ENCODE measurements at places on chromosomes 5 and 9.
A peak's percentile ranks its signal among the peaks of the same experiment; 100 is the strongest.

DNA sequence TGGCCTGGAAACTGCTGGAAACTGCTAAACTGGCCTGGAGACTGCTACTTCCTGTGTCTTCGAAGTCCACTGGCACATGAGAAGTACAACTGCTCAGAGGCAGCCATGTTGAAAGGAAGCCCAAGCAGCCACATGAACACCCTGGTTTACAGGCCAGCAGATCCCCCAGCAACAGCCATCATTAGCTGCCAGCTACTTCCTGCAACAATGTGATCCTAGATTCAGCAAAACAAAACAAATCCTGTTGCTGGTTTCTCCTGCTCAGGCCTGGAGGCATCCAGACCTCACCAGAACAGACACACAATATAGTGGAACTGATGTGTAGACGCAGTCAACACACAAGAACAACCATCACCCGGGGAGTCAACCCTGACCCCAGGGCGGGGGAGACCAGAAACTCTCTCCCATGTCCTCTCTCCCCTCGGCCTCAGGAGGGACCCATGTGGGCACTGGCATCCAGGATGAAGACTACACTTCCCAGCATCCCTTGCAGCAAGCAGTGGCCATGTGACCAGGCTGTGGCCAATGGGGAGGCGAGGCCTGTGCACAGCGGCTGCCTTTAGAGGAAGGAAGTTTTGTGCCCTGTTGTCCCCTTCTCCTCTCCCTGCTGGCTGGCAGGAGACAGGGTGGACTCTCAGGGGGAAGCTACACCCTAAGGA lies 9.2 kb upstream of the LCN15 start:
- DNase-seq, result no peak

GRCh38 chr9:108654566-108654965 lies 201.2 kb downstream of the ACTL7B start:
- no peak for DNase-seq

- no peak for DNase-seq
Measured at GRCh38 chr9:73613092-73613701, 461.5 kb downstream of the ANXA1 start.

GRCh38 chr5:93342563-93343061 lies 238.4 kb downstream of the NR2F1-AS1 start:
- DNase-seq, result no peak

DNA sequence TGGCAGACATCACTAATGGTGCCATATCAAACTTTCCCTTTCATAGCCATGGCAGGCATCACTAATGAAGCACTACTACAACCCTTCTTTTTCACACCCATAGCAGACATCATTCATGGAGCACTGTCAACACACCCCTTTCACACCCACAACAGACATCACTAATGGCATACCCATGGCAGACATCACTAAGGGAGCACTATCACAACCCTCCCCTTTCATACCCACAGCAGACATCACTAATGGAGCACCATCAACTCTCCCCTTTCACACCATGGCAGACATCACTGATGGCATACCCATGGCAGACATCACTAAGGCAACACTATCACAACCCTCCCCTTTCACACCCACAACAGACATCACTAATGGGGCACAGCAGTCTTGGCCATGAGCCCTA lies 33.7 kb downstream of the LAMC3 start:
- DNase-seq, result no peak

GRCh38 chr5:113663879-113664541 lies 150.5 kb downstream of the YTHDC2 start:
- DNase-seq, result no peak

DNA sequence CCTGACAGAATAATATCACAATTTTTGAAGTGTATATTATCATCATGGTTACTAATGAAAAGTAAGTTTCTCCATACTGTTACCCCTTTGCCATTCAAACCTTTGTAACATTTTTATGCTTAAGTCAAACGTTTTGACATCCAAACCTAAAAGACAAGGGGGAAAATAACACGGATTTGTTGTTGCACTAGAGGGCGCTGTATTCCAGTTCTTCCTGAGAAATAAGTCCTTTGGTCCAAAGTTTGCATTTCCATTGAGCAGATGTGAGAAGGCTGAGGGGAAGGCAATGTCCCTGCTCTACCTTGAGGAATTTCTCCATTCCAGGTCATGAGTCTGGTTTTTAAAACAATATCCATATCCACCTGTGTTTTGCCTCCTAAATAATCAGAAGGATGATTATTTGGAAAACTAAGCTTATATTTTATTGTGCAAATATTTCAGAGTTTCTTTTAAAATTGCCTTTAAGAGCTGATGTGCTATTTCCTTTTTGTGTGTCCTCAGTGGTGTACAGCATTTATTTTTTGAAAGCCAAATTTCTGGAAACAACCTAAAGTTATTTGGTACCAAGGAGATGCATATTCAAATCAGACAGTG lies 9.7 kb downstream of the LECT2 start:
- peak; percentile 4 for DNase-seq

DNA sequence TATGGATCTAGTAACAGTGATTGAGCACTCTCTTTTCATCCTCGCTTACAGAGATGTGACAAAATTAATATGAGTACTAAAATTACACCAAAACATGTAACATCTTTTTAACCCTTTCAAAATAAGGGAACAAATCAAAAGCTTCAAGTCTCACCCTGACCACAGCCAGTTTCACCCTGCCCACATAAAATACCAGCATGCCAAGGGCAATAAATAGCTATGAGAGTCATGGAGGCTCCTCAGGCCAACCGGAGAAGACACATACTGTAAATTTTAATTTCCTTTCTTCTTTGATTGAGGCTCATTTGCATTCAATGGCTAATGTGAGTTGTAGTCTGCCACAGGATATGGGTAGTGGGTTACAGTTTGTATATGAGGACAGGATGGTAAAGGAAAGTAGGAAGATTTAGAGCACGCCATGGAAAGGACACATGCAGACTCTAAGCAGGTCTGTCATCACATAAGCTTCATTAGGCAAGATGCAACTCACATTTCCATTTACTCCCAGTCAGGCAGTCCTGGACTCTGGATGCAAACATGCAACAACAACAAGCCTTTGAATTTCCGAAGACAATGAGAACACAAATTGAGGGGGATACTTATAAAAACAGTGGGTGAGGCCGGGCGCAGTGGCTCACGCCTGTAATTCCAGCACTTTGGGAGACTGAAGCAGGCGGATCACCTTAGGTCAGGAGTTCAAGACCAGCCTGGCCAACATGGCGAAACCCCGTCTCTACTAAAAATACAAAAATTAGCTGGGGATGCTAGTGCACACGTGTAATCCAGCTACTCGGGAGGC lies 11.3 kb downstream of the IL4 start:
- no peak for DNase-seq

- DNase-seq, result no peak
Measured at GRCh38 chr9:91920630-91921350, 29.2 kb downstream of the ROR2 start.

DNA sequence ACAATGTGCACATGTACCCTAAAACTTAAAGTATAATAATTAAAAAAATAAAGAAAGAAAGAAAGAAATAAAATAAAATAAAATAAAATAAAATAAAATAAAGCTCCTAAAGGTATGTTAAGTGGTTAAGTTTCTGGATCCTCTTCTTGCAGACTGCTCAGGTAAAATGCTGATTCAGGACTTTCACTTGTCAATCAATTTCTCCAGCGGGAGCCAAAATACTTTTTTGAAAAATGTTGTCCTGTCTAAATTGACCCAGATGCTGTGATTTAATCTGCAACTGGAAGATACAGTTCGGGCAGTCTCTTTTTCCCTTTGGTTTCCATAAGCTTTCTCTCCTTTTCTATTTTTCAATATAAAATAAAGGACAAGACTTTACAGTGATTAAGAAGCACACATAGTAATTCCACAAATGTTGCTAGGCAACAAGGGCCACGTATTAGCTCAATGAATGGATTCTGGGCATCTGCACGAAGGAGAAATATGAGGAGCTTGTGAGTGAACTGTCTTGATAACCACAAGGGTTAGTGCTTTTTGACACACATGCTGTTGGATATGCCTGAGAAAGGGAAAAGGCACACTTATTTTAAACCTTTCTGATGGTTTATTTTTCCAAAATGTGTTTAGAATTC lies 38.6 kb downstream of the HTR4 start:
- DNase-seq, result no peak

DNA sequence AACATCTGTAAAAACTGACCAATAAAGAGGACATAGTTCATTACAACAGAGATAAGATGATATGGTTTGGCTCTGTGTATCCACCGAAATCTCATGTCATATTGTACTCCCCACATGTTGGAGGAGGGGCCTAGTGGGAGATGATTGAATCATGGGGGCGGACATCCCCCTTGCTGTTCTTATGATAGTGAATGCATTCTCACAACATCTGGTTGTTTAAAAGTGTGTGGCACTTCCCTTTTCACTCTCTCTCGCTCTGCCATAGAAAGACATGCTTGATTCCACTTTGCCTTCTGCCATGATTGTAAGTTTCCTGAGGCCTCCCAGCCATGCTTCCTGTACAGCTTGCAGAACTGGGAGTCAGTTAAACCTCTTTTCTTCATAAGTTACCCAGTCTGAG lies 292.8 kb downstream of the SLF1 start:
- DNase-seq, result no peak

DNA sequence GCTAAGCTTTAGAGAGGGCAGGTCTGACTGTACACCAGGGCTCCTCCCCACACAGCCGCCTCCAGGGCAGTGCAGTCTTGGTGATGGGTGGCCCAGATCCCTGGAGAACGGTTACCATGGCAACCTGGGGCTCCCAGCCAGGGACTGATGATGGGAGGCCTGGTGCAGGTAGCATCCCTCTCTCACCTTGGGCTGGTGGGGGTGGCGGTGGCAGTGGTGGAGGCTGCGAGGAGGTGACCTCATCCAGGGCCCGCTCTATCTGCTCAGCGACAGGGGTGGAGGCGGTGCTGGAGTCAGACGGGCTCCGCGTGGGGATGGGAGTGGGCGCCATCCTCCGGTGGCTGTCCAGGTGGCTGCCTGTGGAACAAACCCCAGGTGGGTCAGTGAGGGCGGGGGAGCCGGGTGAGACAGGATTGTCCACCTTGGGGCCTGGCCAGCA lies 12.3 kb downstream of the PRR7 start:
- DNase-seq, result no peak

DNA sequence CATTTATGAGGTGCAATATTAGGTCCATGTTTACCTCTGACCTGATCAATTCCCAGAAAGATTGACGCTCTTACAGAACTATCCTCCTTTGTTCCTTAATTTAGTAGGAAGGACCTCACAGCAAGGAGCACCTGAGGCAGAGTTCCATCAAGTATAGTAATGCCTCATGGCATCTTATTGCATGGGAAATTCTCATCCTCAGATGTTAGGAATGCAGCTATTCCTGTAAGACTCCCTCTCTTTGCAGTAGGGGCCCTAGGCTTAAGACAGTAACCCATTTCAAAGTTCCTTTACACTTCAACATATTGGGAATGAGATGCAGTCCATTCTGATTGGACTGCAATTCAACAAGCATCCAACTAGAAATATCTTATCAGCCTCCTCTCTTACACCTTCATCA lies 69.8 kb downstream of the SLCO4C1 start:
- DNase-seq, result no peak

GRCh38 chr5:81427566-81427965 lies 33.6 kb upstream of the ACOT12 start:
- no peak for DNase-seq

DNA sequence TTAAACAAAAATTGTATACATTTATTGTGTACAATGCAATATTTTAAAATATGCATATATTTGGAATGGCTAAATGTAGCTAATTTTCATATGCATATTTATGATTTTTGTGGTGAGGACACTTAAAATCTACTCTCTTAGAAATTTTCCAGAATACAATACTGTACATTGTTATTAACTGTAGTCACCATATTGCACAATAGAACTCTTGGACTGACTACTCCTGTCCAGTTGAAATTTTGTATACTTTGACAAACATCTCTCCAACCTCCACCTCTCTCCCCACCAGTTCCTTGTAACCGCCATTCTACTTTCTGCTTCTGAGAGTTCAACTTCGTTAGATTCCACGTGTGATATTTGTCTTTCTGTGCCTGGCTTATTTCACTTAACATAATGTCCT lies 49.2 kb upstream of the TAF11L2 start:
- DNase-seq, result no peak

- no peak for DNase-seq
Measured at GRCh38 chr9:96163161-96163560, 138.8 kb downstream of the HSD17B3 start.

- no peak for DNase-seq
Measured at GRCh38 chr5:53481159-53481886, 894 bp downstream of the FST start.

All from NCI-H1930 (cell line).